ENCODE measurements at places on chromosomes 1 and 21.

DNA sequence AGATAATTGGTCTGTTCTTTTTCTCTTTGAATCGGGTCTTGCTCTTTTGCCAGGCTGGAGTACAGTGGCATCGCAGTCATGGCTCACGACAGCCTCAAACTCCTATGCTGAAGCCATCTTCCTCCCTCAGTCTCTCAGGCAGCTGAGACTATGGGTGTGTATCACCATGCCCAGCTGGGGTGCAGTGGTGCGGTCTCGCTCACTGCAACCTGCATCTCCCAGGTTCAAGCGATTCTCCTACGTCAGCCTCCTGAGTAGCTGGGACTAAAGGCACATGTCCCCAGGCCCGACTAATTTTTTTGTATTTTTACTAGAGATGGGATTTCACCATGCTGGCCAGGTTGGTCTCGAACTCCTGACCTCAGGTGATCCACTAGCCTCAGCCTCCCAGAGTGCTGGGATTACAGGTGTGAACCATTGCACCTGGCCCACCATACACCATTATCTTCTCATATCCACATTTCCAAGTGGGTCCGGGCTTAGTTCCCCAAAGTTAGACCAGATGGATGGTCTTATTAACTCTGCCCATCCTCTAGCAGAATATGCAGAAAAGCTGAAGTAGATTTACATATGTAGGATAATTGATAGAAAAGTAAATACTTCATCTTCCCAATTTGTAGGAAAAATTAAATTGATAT lies 13.1 kb downstream of the CCDC17 start:
- no peak for DNase-seq

- peak; percentile 37 for DNase-seq
Measured at GRCh38 chr1:196295766-196296165, 312.5 kb downstream of the KCNT2 start.

- peak; percentile 18 for DNase-seq
Measured at GRCh38 chr1:18396247-18396980, 84.3 kb upstream of the KLHDC7A start.

DNA sequence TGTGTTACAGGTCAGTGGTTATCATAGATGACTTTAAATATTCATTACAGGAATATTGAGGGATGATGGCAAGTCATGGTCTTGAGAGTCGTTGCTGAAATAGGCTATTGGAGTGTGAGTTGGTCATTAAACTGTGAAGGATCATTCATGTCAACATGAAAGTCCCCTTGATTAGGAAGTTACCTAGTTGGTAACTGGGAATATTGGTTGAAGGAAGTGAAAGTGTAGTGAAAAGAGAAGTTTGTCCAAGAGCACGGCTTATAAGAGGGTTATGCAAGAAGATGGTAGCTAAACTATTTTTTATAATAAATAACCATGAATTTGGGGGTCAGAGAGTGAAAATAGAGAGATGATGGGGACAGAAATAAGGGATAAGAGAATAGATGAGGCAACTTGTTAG lies 16.9 kb downstream of the CRB1 start:
- no peak for DNase-seq

DNA sequence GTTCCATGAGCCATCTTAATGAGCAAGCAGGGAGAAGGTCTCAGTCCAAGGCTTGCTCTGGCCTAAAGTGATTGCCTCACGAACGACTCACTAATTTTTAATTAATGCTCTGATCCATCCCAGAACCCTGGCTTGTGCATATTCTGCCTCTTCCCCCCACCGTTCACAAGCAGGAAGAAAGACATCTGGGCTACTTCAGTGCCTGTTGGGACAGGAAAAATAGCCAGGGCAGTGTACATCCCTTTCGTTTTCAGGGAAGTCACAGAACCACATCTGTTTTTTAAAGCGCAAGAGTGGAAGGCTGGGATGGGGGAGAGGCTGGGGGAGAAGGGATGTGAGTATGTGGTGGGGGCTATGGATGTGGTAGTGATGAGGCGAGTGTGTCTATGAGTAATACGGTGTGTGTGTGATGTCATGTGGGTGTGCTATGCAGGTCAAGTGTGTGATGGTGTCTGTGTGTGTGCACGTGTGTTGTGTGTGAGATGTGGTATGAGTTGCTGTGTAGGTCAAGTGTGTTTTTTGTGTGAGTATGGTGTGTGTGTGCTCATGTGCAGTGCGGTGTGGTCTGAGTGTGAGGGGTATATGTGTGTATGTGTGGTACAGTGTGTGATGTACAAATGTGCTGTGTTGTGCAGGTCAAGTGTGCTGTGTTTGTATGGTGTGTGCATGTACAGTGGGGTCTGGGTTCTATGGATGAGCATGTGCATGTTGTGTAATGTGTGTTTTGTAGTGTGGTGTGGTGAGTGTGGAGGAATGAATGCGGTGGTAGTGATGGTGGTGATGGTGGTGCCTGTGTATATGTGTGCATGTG lies 64.9 kb upstream of the SYT6 start:
- DNase-seq = no peak
